ENCODE measurements at places on chromosomes 6 and 20.
A peak's percentile ranks its signal among the peaks of the same experiment; 100 is the strongest.

GRCh38 chr6:144289006-144289405, 3.9 kb downstream of the UTRN start:
- no peak for DNase-seq

GRCh38 chr20:875115-875514, 41.0 kb downstream of the ANGPT4 start:
- no peak for DNase-seq

DNA sequence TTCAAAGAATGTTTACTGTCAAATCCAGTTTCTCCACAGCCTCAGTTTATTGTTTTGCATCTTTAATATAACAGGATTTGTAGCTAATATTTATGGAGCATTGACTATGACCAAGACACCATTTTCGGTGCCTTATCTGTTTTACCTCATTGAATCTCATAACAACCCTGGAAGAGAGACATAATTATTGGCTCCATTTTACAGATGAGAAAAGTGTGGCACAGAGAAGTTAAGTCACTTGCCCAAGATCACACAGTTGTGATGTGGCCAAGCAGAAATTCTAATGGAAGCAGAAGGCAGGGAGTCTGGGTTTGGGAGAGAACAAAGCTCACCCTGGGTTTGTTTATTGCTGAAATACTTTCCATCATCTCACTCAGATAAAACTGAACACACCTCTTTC, 17.5 kb upstream of the NFATC2 start:
- no peak for DNase-seq

GRCh38 chr6:84774157-84774984, 10.0 kb upstream of the TBX18 start:
- no peak for DNase-seq

DNA sequence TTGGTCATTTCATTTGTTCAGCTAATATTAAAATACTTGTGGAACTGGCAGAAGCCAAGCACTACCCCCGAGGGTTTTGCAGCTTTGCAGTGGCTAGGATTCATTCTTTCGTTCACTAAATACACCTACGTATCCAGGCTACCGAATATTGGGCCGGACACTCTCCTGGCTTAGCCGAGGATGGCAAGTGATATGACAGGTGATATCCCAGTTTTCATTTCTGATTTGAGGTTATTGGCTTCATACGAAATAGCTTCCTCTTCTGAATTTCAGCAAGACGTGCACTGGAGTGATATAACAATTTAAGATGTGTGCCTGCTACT, 536 bp upstream of the MTFR2 start:
- no peak for DNase-seq

GRCh38 chr6:130111031-130111430, 92.7 kb downstream of the L3MBTL3 start:
- no peak for DNase-seq

DNA sequence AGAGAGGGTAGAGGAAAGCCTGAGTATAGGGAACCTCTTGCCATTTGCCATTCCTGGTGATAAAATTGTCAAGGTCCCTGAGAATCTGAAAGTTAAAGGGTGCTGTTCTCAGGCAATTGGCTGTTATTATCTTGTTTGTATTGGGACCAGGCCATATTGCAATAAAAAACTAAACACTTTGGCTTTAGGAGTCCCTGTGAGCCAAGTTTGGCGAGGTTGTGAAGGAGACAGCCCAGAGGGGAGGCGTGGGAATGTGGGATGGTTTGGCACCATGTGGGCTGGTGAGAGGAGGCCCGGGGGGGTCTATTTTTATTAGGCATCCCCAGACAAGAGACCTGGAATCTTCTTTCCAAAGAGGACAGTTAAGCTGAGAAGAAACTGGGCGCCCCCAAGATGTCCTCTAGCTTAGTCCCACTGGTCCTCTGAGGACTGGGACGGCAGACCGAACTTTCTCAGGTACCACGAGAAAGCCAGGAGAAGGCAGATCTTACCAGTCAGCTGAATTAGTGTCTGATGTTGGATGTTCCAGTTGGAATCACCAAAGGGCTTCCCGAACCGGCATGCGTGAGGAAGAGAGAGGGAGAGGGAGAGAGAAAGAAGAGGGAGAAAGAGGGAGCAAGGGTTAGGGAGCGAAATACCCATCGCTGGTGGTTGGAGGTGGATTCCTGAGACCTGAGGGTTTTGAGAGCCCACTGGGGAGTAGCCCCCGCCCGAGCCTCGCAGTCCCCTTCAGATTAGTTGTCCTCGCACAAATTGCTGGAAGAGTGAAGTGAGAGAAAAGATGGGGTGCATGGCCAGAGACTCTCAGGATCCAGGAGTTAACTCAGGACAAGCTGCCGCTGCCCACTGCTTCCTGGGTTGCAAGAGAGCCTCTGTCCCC, 24.4 kb downstream of the DYNLT1 start:
- DNase-seq, result no peak

DNA sequence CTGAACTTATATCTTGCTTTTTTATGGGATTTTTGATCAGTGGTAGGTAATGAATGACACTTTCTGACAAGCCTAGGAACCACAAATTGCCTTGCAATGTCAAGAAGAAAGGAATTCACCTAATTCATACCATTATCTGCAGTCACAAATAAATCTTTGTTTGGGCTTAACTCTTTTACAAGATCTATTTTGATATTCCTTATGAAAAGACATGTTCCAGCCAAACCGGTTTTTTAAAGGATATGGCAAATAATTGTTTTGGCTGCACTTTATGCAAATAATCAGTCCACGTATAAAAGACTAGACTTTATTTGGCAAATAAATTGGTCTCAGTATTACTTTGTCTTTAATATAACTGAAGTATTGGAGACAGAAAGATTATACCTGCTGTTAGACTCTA, 771.7 kb upstream of the ADGRB3 start:
- DNase-seq, result no peak

- DNase-seq, result peak; percentile 57
Measured at GRCh38 chr6:43774776-43775534, 4.9 kb downstream of the VEGFA start.

GRCh38 chr6:130459316-130459715, 93.5 kb downstream of the TMEM200A start:
- no peak for DNase-seq

GRCh38 chr20:62765021-62765420, 31.3 kb upstream of the MRGBP start:
- no peak for DNase-seq
